PC-9 (cell line): ENCODE measurements at places on chromosomes 4 and X.

GRCh38 chr4:60463857-60464502, 736.1 kb upstream of the ADGRL3 start:
- DNase-seq = no peak

DNA sequence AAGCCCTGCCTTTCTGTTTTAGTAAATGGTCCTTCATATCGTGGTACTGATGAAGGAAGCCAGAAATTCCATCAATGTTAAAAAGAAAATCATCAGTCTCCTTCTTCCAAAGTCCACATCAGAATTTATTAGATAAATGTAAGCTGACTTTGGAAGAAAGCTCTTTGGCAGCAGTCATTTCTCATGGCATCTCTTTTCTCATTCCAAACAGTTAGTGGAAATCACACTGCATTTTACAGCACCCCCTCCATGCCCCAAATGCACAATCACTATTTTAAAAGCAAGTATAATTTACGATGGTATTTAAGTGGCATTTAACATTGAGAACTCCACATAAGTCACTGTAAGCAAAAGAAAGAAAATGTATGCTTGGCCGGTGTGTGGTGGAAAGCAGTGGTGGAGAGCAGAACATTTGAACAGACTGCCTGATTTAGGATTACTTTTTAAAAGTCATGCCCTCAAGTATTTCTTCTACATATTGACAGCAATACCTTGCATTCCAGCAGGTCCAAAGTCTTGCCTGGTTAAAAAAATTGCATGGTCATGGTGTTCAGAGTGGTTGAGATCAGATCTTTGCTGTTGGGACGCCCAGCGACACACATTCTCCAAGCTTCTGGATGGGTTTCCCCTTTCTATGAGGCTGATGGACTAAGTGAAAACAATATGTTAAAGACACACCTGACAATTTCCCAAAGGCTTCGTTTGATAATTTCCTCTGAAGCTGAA, 248.6 kb downstream of the ADAMTS3 start:
- DNase-seq = no peak

- no peak for DNase-seq
These were observed 86.9 kb upstream of the MAGEB16 start for GRCh38 chrX:35711281-35711680.

GRCh38 chr4:3671571-3672464, 94.4 kb upstream of the ADRA2C start:
- no peak for DNase-seq

DNA sequence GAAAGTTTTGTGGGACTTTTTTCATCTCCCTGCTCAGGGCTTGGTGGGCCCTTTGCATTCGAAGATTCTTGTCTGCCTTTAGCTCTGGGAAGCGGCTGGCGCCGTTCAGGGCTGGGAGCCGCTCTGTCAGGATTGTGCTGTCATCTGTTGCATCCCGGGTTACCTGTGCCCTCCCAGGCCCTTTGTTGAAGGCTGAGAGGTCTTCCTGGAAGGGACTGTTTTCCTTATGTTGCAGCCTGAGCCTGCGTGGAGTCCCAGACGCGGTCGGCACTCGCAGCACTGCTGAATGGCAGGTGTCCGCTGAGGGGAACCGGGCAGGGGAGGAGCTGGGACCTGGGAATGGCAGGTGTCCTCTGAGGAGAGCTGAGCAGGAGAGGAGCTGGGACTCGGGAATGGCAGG, 15.9 kb downstream of the RGS12 start:
- DNase-seq = no peak

GRCh38 chr4:184598753-184599491, 50.3 kb downstream of the CASP3 start:
- peak; percentile 77 for DNase-seq

GRCh38 chr4:140995058-140995457, 138.2 kb downstream of the RNF150 start:
- no peak for DNase-seq

DNA sequence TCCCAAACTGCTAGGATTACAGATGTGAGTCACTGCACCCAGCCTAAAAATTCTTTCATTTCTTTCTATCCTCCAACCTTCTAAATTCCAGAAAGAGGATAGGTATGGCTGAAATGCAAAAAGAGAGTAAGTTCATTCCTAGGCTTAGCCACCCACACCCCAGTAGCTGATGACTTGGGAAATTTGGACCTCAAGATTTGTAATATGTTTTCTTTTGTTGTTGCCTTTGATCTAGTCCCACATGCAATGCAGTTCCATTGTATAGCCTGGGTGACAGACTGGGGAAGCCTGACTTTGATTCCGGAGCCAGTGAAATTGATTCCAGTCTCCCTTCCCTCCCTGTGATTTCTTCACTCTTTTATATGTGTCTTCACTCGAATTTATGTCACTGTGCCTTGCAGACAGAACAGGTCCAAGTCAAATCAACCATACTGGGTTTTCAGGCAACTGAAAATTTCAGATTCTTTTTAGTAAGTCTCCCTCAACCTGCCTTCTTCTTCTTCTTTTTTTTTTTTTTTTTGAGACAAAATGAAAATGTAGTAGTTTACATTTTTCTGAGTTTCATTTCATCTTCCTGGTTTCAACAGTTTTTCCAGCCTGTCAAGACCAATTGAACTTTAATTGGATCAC, 176.2 kb upstream of the RBPJ start:
- no peak for DNase-seq

DNA sequence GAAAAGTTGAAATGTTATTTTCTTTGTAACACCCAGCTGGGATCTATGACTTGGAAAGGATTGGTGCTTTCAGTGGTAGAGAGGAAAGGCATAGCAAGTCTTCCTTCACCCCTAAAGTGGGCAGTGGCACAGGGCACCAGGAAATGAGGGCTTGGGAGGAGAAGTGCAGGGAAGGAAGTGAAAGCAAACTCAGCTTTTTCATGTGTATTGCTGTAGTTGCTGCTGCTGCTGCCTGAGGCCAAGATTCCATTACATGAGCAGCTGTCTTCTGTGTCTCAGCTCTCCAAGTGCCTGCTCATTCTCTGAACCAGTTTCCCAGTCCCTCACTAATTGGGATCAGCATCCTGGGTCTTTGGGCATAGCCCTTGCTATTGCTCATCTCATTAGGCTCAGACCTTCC, 2.6 kb downstream of the HCCS start:
- DNase-seq = no peak

DNA sequence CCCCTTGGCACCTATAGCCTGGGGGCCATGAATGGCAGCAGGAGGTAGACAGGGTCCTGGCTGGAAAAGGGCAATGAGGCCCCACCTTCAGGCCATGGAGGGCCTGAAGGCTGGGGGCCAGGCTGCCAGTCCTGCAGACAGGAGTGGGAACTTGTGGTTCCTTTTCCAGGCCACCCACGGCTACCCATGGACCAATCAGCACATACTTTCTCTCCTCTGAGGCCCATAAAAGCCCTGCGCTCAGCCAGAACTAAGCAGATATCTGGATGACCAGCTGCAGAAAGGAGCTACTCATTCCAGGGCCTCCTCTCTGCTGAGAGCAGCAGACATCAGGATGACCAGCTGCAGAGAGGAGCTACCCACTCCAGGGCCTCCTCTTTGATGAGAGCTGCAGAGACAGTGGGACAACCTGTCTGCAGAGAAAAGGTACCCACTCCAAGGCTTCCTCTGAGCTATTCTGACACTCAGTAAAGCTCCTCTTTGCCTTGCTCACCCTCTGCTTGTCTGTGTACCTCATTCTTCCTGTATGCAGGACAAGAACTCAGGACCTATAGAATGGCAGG, 67.2 kb downstream of the NAA11 start:
- no peak for DNase-seq
